ENCODE measurements at places on chromosomes 5 and 9.

DNA sequence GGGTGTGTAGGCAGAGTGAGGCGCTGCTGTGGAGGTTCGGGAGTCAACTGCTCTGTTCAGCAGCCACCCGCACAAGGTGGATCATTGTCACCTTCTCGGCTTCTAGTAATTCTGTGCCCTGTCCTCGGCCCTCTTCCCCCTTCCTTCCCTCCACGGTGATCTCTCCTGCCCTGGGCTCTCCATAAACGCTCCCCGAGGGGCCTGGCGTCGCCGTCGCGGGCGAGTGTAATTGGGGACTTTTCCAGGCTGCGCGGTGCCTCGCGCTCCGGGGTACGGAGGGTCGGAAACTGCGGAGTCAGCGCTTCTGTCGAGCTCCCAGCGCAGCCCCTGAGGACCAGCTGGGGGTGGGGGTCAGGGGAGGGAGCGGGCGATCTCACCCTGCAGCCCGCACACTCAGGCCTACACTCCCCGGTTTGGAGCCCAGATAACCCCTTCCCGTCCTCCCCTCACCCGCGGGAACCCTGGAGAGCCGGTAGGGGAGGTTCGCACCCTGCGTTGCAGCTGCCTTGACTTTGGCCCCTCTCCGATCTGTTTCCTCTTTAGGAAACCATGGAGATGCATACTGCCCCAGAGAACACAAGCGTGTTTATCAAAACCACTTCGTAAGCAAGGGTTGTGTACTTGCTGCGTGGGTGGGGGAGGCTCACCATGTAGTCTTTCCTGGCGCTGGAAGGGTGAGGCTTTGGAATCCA, 188.3 kb upstream of the ZNF618 start:
- DNase-seq, result no peak

DNA sequence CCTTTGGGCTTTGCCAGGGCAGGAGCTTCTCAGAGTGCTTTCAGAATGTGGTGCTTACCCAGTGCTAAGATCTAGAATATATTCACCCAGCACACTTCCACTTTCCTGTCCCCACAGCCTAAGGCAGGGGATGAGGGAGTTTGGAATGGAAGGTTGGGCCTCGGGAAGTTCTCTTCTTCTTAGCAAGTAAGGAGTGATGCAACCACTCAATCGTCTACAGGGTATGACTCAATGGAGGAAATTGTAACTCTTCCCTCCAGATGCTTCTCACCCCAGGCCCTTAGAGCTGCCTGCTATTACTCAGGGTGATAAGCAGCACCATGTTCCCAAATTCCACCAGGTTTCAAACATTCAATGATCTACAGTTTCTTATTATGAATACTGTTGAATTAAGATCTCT, 30.8 kb upstream of the AGGF1 start:
- DNase-seq, result no peak

DNA sequence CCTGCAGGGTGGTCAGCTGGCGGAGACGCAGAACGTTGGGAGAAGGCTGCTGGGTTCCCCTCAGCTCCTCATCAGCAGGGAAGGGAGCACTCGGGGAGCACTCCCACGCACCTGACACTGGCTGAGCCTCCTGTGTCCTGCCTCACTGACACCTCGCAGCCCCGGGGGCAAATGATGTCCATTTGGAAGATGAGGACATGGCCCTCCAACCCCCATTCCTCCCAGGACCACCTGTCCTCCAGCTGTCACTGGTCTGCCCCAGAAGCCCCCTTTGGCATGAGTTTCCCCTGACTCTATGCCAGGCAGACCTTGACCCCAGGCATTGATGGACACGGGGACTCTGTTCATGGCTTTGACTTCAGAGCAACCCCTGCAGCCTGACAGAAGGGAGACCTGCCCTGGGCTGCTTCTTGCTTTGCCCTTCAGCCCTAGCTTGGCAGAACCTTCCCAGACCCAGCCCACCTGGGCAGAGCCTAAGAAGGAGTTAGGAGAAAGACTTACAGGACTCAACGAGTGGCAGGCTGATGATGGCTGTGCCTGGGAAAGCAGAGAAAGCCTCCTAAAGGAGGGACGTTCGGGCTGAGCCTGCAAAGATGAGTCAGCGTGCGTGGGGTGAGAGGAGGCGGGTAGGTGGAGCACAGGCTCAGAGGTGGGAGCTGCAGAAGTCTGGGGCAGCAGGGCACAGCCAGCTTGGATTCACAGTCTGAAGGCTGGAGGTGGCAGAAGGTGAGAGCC, 90.6 kb downstream of the LMX1B start:
- no peak for DNase-seq

GRCh38 chr5:135236228-135236907, 162.7 kb downstream of the MACROH2A1 start:
- DNase-seq, result no peak

DNA sequence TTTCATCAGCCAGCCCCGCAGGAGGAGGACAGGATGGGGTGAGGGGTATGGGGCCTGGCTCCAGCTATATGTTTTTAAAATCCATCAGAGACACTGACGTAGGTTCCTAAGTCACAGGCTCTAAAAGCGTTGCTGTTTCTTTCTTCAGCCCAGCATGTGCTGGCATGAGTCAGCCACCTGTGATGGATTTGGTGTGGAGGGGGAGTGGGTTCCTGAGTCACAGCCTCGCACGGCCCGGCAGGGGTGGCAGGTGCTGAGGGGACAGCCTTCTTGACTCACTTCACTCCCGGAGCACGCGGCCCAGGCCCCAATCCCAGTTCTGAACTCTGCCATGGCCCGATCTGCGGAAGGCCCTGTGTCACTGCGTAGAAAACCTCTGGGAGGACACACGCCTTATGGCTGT, 38.8 kb upstream of the RPL26L1 start:
- no peak for DNase-seq
